NCI-H526 treated with DMSO at 0.1 percent for 48 hours (cell line): ENCODE measurements at places on chromosomes 3 and 15.
A peak's percentile ranks its signal among the peaks of the same experiment; 100 is the strongest.

DNA sequence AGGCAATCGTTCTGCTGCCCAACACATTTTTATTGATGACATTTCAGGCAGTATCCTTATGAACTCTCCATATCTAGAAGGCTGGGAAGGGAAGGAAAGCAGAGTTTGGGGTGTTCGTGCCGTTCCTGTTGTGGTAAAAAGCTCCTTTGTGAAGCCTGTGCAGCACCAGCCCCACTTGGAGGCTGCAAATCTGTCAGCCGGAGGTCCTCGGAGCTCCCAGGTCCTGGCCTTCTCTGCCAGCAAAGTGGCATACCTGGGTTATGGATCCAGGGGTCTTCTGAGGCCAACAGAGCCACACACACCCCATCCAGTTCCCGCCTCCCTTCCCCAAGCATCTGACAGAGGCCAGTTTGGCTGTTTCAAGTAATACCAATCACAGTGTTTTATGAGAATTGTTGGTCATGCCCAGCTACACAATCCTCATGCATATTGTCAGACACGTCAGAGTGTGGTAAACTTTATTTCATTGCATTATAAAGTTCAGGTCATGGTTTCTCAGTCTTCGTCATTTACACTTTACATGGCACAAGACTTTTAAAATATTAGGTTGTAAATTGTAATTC is 15.9 kb upstream of the USP3 start:
- DNase-seq, result no peak

DNA sequence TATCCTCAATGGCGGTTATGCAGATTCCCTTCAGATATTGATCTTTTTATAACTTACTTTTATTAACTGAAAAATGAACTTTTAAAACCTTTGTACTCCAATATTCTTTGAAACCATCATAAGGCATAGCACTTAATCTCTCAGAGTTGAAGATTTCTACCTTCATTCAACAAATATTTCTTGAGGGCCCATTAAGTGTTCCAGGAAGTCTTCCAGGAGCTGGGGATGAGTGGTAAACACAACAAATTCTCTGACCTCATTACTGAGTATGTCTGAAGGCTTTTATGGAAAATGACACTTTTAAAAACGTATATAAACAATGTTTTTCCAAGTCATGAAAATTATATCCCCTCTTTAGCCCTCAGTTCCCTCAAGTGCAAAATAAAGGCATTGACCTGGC is 575.3 kb upstream of the IL12A start:
- DNase-seq, result no peak

GRCh38 chr15:31108836-31109235 is 7.3 kb upstream of the TRPM1 start:
- DNase-seq, result no peak

DNA sequence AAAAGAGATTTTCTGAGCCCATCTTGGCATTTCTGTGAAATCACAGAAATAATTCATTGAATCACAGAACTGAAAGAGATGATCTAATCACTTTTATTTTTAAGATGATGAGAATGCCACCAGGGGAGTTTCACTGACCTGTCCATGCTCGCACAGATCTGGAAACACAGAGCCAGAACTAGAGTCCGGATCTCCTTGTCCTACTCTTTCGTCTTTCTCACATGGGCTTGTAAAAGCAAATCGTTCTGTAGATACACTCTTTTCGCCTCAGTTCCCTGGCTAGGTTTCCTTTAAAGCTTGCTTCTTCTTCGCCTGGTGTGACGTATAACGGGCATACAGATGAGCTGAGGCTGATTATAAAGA is 122.5 kb upstream of the SPRED1 start:
- no peak for DNase-seq

GRCh38 chr15:25426896-25427610 is 11.8 kb downstream of the UBE3A start:
- DNase-seq, result no peak

DNA sequence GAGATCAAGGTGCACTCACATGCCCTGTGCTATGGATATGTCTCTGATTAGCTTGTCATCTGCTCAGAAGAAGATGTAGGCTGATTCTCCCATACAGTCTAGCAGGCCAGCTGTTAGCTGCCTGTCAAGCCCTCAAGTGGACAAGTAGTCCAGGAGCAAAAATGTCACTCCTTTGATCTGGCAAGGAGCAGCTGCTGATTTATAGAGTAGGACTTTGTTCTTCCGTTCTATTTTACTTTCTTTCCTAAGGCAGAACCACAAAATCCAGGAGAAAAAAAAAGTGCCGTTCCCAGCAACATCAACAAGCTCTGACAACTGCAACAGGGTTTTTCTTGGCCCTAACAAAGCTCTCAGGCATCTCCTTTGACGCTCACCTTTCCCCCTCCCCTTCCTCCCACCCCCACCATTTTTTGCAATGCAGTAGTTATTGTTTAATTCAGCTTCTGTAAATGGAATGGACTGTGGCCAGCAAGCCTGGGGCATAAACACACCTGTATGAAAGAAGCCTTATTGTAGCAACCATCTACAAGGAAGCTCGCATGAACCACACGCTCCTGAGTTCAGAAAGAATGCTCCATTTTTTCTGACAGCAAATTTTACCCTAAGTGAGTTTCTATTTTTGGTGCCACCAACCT is 196.3 kb downstream of the MEIS2 start:
- no peak for DNase-seq

- no peak for DNase-seq
Observed at GRCh38 chr15:47523681-47524475, 193.4 kb upstream of the SEMA6D start.

- no peak for DNase-seq
Observed at GRCh38 chr15:88690331-88690730, 51.5 kb downstream of the ISG20 start.

- no peak for DNase-seq
Observed at GRCh38 chr15:91849749-91850161, 3.8 kb upstream of the SLCO3A1 start.

DNA sequence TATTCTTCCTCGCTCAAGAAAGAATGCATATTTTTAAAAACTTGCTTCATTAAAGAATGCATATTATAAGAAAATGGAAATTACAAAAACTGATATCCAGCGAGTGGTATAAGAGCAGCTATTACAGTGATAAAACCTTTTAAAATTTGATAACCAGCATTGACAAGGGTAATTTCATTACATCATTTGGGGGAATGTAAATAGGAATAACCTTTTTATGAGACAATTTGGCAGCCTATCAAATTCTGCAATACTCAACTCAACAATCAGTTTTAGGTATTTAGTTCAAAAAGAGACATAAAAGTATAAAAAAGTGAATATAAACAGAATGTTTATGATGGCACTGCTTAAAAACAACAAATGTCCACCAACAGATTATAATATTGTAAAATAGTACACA is 35.4 kb downstream of the MAP4 start:
- DNase-seq, result no peak

GRCh38 chr3:31804251-31805051 is 176.6 kb downstream of the OSBPL10 start:
- DNase-seq, result peak; percentile 28

GRCh38 chr15:33581032-33581431 is 270.3 kb downstream of the RYR3 start:
- DNase-seq, result no peak

- DNase-seq, result no peak
Observed at GRCh38 chr3:66381626-66382025, 119.2 kb downstream of the LRIG1 start.
